ENCODE measurements at places on chromosomes 6 and 20. TPM values are rescaled to one million over a fixed set of nuclear protein-coding genes. Genes with fewer than 3 reads are reported as not detected.

The GRM4 gene
- not detected for total RNA-seq

The GPR63 gene
- under 0.01 TPM for total RNA-seq

The SEL1L2 gene
- total RNA-seq = not detected

The MYLK4 gene
- 0.51 TPM for total RNA-seq

The ELOVL2 gene
- under 0.01 TPM for total RNA-seq

The MCCD1 gene
- not detected for total RNA-seq

The TCF19 gene
- total RNA-seq = 39.1 TPM
